H9 (cell line): ENCODE measurements at places on chromosomes 12 and 14. TPM values are rescaled to one million over a fixed set of nuclear protein-coding genes. Genes with fewer than 3 reads are reported as not detected.

The PYGL gene
- total RNA-seq: 53.8 and 55.1 TPM in 2 replicates

The ZFHX2 gene
- total RNA-seq: 19.2 and 19.4 TPM in 2 replicates

The RPL10L gene
- total RNA-seq: not detected in 2 replicates

The CD163 gene
- total RNA-seq: 0.07 and 0.09 TPM in 2 replicates

The REP15 gene
- 0.20 and 1.3 TPM in 2 replicates for total RNA-seq

The CCNB1IP1 gene
- total RNA-seq: 165 and 168 TPM in 2 replicates

The MYF5 gene
- total RNA-seq: not detected in 2 replicates

The KLRD1 gene
- total RNA-seq: not detected in 2 replicates

The PLBD1 gene
- total RNA-seq: 15.2 and 15.5 TPM in 2 replicates

The SPIC gene
- total RNA-seq: not detected in 2 replicates

DNA sequence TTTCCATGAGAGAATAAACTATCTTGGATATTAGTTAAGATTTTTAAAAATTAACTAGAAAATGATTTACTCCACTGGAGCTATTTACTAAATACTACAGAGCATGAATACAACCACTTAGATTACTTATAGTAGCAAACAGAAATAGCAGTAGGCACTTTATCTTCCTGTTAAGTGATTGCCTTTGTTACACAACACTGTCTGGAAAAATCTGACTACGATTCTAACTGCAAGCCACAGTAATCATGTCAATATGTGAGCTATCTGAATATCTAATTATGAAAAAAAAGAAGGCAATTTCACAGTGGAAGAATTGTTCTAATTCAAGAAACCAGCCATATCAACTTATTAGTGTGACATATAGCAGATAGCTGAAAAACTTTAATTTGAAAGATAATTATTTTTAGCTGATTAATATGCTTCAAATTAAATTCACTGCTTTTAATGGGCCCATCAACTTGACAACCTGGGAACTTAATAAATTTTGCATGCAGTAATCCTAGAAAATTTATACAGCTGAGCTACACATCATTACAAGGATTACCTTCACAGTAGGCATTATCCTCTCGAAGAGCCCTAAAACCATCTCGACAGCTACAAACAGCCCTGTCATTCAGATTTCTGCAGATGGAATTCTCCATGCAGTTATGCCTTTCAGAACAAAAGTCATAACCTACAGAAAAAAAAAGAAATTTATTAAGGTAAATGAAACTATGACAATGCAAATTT is 172.8 kb downstream of the NELL2 start:
- DNase-seq: no peak

DNA sequence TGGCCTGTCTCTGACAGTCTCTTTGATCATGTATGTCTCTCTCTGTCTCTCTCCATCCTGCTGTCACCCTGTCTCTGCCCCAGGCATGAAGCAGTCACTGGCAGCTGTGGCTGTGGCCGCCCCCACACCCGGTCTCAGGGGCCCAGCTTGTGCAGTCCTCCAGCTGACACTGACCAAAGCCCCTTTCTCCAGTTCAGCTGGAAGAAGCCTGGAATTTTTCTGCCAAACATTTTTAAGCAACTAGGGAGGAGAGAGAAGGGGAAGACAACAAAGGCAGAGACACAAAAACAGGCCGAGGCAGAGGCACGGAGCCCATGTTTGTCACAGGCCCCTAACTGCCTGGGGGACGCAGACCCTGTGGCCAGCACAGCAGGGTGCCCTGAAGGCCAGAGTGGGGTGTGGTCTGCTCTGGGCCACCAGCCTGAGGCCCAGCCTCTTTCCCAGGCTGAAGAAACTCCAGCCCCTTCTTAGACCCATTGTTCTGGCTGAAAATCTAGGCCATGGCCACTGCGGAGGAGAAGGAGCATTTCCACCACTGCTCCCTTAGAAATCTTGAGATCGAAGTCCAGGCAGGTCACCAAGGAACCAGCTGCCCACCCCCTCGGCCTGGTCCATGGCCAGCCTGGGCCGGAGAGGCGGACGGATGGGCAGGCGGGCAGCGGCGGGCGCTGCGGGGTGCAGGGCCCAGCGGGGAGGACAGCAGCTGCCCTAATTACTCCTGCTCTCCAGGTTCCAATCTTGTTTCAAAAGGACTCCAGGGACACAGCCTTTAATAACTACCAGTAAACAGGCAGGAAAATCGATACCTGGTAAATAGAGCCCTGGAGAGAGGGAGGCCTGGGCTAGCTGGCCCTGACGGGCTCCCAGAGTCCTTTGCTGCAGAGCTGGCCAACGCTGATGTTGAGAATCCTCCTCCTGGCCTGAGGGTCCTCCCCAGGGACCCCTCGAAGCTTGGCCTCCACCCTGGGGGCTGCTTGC is 14.9 kb downstream of the DTX1 start:
- DNase-seq: peak; percentile 29

- DNase-seq: no peak
Measured at GRCh38 chr12:93740751-93741150, 63.6 kb downstream of the CRADD start.

DNA sequence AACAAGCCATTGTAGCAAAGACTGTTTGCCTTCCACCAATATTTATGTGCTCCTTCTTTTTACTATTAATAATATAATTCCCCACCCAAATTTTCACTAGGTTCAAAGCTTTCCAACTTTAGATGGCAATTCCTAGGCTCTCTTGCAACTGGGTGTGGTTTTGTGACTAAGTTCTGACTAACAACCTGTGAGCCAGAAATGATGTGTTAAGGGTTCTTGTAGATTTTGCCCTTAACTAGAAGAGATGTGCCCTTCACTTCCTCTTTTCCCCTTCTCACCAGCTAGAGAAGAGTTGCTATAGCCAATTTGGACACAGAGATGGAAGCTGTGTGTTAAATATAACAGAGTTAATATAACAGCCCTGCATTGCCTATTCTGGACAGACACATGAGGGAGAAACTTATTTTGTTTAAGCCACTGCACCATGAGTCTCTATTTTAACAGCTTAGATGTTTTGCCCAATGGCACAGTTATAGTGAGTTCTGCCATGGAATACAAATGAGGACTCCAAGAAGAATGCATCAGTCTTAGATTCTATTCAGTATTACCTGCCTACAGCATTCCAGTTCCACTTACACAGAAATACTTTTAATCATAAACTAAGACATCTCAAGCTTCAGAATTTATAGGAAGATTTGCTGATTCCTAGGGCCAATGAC is 216.2 kb downstream of the DUSP6 start:
- DNase-seq: no peak

GRCh38 chr12:104751594-104751993 is 206.5 kb downstream of the SLC41A2 start:
- peak; percentile 5 for DNase-seq

- DNase-seq: no peak
Measured at GRCh38 chr12:58481811-58482210, 438.5 kb downstream of the LRIG3 start.

GRCh38 chr12:130418251-130418650 is 80.6 kb downstream of the PIWIL1 start:
- DNase-seq: no peak

- no peak for DNase-seq
Measured at GRCh38 chr12:64733857-64734256, 25.3 kb downstream of the GNS start.

DNA sequence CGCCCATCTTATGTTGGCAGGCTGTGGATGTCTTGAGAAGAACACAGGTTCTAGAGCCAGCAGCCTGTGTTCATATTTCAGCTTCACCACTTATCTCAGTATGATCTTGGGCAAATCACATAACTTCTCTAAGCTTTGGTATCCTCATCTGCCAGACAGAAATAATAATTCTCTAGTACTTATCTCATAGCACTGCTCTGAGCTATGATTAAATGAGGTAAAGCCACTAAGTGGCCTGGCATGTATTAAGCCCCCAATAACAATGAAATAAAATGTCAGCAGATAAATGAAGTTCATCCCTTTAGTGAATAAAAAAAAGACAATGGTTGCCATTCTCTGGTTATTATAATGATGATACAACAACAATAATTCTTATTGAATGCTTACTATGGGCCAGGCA is 104.9 kb upstream of the EEA1 start:
- no peak for DNase-seq

DNA sequence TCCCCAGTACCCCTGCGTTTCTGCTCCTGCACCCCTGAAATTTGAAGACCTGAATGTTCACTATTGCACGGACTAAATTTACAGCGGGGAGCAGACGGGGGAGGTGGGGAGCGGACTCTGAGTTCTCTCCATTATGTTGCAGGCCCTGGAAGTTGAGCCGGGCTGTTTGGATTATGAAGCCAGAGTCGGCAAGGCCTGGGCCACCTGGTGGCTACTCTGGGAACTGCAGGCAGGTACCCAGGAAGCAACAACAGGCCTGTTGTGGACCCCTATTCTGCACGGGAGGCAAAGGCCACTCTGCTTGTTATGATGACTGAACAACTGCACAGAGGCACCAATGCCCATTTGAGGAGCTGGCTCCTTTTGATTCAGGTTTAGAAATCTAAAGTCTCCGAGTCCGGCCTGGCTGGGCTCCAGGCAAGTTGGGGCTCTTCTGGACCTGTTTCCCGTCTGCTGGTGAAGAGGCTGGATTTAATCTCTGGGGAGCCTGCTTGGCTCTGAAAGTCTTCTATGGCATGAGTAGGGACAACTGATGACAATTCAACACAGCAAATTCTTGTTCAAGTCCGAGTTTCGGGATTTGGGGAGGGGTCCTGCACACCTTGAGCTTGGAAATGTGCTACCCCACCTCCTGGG is 34.1 kb upstream of the FAM181A start:
- peak; percentile 82 for DNase-seq

- DNase-seq: no peak
Measured at GRCh38 chr12:3168223-3169221, 91.3 kb downstream of the TSPAN9 start.

GRCh38 chr12:92138144-92138543 is 7.5 kb downstream of the BTG1 start:
- no peak for DNase-seq

DNA sequence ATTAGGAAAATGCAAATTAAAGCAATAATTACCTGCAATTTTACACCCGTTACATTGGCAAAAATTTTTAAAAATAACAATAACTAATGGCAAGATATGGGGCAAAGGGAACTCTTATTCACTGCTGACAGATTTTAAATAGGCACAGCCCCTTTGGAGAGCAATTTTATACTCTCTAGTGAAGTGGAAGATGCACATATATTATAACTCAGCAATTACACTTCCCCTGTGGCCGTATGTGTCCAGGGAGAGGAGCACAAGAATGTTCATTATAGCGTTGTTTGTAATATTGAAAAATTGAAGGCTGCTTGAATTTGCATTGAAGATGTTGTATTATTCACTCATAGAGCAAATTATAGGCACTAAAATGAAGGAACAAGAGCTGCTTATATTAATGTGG is 488.3 kb upstream of the ATXN7L3B start:
- DNase-seq: no peak

DNA sequence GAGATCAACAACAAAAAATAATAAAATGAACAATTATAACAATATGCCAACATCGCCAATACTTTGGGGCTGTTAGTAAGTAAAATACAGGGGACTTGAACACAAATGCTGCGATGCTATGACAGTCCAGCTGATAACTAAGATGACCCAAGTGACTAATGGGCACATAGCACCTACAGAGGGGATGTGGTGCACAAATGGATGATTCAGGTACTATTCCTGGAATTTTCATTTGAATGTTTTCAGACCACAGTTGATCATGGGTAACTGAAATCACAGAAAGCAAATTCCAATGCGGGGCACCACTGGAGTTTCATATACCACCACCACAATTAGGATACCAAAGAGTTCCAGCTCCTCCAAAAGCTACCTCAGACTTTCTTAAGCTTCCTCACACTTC is 82.9 kb downstream of the RCOR1 start:
- DNase-seq: no peak

DNA sequence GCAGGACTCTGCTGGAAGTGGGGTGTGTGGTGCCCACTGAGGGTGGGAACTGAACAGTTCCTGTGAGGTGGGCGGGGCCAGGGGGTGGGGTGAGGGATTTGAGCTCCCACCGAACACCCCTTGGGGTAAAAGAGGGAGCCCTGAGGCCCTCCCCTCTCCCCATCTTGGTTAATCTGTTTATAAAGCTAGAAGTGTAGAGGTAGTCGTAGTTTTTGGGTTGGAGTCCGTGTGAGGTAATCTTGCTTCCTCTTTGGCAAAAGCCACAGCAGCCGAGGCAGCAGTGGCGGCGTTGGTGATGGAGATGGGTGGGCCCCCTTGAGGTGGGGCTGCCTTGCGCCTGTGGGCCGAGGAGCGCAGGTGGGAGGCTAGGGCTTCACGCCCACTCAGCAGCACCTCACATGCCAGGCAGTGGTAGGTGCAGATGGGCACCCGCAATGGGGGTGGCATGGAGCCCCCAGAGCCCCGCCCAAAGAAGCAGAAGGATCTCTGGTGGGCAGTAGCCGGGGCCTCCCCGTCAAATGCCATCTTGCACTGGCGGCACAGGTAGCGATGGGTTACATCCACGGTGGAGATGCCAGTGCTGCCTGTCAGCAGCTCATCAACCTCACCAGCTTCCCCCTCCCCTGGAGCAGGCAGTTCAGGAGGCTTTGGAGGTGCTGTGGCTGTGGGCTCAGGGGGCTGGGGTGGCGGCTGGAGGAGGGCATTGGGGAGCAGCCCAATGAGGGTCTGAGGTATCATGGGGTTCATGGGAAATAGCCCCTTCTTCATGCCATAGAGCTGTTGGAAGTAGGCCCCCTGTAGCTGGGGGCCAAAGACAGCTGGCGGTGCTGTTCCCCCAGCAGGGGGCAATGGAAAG is 29.6 kb downstream of the ZFHX2 start:
- no peak for DNase-seq

DNA sequence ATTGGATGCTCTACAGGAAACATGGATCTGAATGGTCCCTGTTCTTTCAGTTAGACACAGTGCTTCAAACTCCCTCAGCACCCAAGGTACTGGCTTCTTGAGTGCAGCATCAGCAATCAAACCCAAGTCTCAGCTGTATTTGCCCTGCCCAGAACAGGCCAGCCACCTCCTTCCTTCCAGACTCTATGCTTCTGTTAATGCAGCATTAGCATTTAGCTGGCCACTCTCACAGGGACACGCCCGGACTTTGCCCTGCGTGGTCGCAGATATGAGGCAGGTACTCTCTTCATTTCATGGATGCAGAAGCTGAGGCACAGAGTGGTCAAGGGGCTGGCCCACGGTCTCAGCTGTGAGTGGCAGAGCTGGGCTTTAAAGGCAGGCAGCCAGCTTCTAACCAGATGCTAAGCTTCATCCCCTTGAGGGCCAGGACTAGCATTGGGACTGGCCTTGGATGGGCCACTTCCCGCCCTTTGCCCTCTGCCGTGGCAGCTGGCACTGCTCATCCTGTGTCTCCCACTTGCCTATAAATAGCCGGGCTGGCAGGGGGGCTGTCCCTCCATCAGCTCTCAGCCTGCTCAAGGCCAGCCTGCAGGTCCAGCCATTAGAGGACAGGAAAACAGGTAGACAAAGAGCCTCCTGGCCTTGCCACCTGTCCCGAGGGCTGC is 1.5 kb upstream of the SLC25A47 start:
- DNase-seq: no peak

DNA sequence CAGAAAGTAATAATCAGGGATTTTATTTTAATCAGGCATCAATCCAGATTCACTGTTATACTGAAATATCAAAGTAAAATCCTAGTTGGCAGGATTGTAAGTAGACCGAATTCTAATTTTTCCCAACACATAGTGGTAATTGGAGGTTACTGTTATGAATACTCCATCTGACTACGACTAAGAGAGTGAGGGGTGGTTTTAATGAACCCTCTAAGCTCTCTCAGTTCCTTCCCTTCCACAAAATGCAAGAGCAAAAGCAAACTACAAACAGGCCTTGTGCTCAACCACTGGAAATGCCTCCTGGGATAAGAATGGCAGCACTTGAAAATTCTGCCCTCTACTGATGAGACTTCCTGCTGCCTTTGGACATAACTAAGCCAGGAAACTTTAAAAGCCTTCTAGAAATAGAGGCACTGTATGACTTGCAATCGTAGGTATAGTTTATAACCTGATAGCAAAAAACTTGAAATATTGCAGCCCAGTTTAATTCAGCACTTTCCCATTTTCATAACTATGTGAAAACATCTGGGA is 184.8 kb downstream of the SLC16A7 start:
- no peak for DNase-seq
